ENCODE measurements at places on chromosomes 4 and X.
A peak's percentile ranks its signal among the peaks of the same experiment; 100 is the strongest.

DNA sequence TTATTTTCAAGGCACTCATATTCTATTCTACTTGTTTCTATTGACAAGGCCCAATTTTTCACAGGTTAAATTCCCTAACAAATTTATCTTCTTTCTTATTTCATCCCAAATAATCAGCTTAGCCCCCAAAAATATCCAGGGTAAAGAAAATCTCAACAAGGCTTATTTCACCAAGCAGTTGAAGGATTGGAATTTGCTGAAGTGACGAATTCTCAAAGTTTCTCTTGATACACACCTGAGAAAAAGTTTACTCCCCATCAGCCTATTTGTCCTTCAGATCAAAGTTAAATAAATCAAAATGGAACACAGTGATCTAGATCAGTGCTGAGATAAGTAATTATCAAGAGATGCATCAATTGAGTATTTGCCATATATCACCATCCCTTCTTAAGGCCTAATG lies 106.9 kb downstream of the ATRX start:
- DNase-seq: no peak

- DNase-seq: no peak
Measured at GRCh38 chr4:150232029-150232428, 153.8 kb downstream of the DCLK2 start.

- DNase-seq: no peak
Measured at GRCh38 chr4:89283226-89284009, 24.2 kb downstream of the GPRIN3 start.

DNA sequence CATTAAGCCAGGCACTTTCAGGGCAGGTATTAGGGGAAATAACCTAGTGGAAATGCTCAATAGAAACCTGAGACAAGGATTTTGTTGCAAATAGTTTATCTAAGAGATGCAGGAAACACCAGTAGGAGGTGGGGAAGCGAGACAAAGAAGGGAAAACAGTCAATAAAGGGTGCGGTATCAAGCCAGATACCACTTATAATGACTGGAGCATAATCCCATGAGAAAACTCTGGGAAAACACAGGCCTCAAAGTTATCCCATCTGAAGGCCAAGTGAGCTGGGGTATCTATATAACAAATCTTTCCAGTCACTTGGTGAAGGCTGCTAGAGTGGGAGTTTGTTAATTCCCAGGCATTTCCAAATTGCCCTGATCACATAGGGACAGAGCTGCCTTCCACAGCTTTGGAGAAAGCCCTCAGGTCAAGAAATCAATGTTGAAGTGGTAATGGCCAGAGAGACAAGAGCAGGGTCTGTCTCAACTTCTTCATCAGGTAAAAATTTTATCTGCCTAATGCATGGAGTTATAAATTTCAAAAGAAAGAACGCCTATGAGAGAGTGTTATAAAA lies 9.8 kb upstream of the HMGB2 start:
- DNase-seq: no peak

DNA sequence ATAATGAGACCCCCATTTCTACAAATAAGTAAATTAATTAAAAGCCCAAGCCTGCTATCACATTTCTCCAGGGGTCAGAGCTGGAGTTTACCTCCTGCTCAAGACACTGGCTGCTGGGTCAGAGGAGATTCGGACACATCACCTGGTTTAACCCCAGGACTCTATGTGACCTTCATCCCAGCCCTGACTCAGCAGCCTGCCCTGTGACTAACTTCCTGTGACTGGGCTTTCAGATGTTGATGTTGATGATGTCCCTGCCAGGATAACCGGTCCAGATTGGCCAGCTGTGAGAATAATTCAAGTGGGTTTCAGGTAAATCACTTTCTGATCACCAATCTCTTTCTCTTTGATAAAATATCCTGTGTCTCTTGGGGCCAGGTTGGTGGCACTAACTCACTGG lies 102.4 kb upstream of the MAML3 start:
- peak; percentile 24 for DNase-seq

DNA sequence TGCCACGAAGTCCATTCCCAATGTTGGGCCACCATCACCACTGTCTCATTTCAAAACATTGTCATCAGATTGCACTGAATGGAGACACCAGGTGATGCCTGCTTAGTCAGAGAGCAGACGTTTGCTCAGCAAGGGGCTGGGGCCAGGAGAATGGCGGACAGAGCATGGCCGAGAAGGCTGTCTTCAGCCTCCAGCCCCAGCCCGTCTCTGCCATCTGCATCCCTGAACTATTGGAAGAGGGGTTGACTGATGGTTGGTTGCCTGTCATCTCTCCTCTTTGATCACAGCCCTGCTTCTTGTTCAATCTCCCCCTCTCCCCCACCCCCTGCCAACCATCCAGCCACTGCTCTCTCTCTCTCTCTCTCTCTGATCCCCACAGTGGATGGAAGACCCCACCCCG lies 140.9 kb downstream of the SHOX start:
- no peak for DNase-seq

GRCh38 chrX:109312757-109313156 lies 169.1 kb downstream of the GUCY2F start:
- no peak for DNase-seq

DNA sequence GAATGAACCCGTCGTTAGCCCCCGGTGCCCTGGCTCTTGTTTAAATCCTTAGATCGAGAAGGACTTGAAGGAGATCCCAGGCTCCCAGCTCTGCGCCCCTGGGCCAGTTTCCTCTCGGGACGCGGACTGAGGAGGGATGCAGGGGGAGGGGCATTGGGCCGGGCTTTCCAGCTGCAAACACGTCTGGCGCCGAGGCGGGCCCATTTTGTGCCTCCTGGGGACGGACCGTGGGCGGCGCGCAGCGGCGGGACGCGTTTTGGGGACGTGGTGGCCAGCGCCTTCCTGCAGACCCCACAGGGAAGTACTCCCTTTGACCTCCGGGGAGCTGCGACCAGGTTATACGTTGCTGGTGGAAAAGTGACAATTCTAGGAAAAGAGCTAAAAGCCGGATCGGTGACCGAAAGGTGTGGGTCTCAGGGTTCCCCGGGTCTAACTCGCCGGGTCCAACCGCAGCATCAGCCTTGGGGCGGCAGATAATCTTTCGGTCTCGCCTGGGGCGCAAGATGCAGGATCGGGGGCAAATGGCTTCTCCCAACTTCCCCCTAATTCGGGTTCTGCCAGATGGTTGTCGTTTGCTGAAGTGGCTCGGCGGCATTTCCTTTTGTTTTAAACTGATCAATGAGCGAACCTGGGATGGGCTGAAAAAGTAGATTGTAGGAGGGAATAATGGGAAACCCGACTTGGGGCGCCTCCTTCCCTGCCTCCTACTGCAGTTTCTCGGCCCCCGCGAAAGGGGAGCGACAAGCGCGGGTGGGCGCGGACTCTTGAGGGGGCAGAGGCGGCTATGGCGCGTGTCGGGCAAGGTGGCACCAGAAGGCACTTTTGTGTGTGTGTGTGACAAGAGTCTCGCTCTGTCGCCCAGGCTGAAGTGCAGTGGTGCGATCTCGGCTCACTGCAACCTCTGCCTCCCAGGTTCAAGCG lies 2.9 kb downstream of the PDGFRA start:
- no peak for DNase-seq

- DNase-seq: no peak
Measured at GRCh38 chr4:139246166-139246565, 33.9 kb downstream of the MGARP start.

DNA sequence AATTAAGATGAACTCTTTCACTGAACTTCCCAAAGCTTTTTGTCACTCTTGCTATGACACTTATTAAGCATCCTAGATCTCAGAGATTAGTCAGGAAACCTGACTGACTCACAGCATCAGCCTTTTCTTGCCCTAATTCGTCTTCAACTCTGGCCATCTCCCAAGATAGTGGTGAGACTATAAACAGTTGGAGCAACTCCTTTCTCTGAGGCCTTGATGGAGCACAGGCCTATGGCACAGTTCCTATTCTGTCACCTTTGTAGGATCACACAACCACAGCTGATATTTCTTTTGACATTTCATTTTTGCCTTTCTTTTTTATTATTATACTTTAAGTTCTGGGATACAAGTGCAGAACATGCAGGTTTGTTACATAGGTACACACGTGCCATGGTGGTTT lies 217.6 kb downstream of the PRR32 start:
- no peak for DNase-seq

DNA sequence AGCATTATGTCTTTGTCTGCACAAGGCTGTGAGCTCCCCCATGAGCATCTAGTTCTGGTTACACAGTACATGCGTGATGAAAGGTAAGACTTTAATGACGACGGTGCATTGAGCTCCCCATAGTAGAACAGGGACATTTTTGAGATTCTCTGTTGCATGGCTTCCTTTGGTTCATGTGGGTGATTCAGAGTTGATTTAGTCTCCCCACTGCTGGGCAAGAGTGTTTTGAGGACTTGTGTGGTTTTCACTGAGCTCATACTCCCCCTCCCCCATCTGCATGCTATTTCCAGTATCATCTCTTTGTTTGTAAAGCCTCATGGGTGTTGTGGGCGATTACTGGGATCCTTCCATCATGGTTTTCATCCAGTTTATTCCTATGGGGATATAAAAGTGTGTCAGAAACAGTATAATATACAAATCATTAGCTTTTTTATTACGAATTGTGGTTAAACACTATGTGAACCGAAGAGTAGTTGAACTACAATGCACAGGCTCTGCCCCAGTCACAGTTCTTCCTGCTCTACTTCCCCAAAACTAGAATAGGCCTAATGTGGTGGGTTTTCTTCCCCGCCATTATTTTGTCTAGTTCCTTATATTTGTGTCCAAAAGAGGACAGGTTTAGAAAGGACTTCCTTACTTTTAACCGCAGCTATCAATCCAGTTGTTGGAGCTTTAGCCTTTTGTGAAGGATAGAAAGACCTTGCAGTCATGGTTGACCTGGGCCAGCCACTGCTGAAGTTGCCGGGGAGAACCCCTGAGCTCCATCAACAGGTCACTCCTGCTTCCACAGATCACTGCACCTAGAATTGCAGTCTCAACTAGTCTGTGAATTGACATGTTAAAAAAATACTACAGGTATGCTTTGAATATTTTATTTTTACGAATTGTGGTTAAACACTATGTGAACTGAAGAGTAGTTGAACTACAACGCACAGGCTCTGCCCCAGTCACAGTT lies 30.4 kb downstream of the KIT start:
- peak; percentile 61 for DNase-seq

- peak; percentile 48 for DNase-seq
Measured at GRCh38 chr4:42816880-42817400, 75.6 kb upstream of the GRXCR1 start.

GRCh38 chrX:55489314-55490009 lies at the start of gene USP51:
TSS of gene USP51 (minus strand) at chrX:55489848. CDS start at chrX:55488939, 909 bp downstream.
- DNase-seq: peak; percentile 36

DNA sequence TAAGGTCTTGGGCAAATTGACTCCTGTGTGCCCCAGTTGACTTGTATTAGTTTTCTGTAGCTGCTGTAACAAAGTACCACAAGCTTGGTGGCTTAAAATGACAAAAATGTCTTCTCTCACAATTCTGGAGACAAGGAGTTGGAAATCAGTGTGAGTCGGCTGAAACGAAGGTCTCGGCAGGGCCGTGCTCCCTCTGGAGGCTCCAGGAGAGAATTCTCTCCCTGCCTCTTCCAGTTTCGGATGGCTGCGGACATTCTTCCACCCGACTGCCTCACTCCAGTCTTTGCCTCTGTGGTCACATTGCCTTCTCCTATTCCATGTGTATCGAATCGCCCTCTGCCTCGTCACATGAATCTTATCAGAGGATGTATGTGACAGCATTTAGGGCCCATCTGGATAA lies 66.0 kb upstream of the PHOX2B start:
- DNase-seq: no peak

DNA sequence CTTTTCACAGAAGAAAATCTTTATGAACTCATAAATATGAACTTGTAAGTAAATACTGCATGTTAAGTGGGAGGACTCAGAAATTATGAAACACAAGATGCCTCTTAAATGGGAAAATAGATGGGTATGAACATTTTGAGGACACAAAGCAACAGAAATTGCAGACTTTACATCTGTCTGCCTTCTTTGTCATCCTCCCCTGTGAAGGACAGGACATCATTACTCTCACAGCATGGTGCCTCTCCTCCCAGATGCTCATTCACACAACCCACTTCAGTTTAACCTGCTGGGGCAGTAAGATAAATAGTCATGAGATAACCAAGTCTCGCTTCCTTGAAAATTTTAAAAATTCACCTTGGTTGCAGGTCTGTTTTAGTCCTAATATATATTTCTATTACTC lies 144.5 kb downstream of the APBB2 start:
- no peak for DNase-seq

GRCh38 chr4:184000457-184001396 lies 95.6 kb downstream of the STOX2 start:
- no peak for DNase-seq

DNA sequence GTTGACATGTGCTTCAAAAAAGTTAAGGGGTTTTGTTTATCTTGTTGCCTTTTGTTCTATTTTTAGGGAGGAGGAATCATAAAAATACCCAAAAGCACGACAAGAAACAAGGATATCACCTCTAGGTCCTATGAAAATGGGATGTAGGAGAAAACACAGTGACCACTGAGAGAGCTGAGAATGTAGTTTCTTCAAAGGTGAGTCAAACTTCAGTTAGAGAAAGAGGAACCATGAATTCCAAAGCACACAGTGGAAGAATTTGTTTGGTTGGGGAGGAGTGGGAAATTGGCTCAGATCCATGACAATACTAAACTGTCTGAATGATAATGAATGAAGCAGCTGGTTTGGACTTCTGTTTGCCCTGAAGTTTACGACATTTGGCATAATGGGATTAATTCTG lies 19.1 kb upstream of the FRYL start:
- DNase-seq: peak; percentile 26

DNA sequence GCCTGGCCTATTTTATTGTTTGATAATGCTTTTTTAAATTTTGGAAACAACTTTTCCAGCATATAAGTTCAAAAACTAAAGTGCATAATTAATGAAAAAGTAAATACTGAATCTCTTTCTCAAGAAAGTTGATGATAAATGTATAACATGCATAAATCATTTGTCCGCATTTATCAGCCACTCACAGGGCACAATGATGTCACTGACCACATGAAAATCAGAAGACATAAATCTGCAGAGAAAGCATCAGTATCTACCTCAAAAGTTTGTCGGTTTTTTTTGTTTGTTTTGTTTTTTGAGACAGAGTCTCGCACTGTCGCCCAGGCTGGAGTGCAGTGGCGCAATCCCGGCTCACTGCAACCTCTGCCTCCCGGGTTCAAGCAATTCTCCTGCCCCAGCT lies 5.5 kb upstream of the HPRT1 start:
- no peak for DNase-seq

DNA sequence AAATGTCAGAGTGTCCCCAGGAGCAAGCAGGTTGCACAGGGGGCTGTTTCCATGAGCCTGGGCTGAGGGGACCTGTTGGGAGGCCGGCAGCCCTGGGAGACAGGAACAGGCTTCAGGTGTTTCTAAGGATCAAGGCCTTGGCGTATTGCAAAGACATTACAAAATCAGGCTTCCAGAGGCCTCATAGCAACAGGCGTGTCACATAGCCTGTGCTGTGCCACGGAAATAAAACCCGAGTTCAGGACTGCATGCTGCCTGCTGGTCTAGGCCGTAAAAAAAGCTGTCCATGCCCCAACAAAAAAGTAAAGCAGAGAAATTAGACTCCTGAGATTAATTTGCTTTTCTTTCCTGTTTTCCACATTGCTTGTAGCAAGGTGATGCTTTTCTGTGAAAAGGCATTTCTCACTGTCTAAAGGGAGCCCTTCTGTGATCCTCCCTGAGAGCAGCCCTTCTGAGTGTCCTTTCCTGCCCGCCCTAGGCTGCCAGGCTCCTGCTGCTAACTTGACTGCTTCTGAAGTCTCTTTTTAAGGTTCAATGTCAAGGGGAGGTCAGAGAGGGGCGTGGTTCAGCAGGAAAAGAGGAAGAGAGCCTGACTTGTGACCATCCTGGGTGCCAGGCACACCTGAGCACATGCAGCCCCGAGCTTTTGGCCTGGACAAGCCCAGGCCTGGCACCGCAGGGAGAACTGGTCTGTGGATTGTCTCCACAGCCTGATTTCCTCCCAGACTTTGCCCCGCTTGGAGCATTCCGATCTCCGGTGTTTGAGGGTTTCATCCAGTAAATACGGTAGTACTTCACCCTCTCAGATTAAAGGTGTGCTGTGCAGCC lies 21.3 kb downstream of the SHROOM2 start:
- no peak for DNase-seq
